Fibroblast of the conjunctiva (primary cell): ENCODE measurements at places on chromosomes 5 and 9.

GRCh38 chr9:117697046-117697445 is 7.2 kb upstream of the TLR4 start:
- no peak for DNase-seq

DNA sequence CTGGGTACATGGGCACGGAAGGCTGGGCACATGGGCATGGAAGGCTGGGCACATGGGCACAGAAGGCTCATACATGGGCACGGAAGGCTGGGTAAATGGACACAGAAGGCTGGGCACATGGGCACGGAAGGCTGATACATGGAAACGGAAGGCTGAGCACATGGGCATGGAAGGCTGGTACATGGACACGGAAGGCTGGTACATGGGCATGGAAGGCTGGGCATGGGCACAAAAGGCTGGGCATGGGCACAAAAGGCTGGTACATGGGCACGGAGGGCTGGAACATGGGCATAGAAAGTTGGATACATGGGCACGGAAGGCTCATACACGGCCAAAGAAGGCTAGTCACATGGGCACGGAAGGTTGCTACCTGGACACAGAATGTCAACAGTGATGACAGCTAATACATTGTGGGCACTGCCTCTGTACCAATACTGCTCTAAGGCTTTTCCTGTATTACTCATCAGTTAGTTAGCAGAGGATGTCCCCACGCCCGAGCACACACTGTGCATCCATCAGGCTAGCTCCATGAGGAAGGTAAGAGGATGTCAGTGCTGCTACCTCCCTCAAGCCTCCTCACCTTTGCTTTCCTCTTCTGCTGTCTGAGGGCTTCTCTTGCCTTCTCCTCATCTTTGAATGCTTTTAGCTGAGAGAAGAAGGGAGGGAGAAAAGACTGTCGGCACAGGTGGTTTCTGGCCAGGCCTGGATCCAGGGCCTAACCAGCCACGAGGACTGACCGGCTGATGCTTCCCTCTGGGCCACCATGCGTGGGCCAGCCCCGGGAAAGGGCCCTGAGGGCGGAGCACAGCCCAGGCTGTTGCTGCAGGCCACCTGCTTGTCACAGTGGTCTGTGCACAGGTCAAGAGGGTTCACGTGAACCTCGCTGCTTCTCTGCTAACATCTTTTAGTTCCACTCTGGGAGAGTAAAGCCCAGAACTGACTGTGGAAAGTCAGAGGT is 14.3 kb downstream of the GPX3 start:
- DNase-seq, result no peak

- no peak for DNase-seq
Measured at GRCh38 chr9:95634114-95634513, 117.3 kb upstream of the PTCH1 start.

GRCh38 chr5:93589829-93590215 is 6.8 kb downstream of the NR2F1 start:
- DNase-seq, result no peak

DNA sequence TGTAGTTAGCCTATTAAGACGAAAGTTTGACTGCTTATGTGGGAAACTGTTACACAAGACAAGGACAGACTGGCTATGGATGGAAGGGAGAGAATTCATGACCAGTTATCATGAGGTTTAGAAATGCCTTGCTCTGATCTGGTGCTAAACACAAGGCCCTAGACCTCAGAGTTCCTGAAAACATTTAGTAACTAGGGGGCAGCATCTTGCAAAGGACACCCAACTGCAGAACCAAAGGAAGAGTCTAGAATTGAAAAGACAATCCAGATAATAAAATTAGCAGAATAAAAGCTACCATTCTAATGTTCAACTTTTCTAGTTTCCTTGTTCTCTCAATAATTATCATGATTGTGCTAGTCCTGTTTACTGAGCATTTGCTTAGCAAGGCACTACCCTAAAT is 130.5 kb upstream of the GPR151 start:
- no peak for DNase-seq

DNA sequence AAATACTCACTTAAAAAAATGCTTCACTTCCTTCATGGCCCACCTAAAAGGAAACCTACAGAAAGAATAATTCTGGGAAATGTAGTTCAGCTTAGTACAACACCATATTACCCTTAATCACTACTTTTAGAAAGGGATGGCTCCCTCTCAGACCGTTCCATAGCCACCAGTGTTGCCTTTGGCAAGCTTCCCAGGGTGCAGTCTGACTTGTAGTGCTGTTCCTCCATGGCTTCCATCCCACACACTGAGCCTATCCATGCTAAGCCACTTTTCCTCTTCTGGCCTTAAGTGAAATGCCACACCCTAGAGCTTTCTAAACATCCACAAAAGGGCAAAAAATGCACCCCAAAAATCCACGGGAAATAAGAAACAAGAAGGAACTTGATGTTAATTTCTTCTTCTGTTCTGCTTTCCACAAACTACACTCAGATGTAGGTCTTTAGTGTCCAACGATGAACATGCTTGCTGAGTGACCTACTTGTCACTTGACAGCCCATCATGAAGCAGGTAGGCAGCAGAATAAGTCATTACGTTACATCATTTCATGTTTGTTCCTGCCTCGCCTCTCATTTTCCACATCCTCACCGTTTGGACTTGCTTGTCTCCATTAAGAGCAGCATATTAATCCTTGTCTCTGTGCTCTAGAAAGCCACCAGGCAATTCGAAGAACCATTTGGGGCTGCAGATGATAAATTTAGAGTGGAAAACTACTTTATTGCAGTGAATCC is 391.1 kb upstream of the GRAMD2B start:
- peak; percentile 60 for DNase-seq
